Activated T-helper 1 cell treated with anti-CD3 and anti-CD28 coated beads, Interleukin-2, amount 50 U/mL, for 16 hours (primary cell): ENCODE measurements at places on chromosomes 13 and 19.

DNA sequence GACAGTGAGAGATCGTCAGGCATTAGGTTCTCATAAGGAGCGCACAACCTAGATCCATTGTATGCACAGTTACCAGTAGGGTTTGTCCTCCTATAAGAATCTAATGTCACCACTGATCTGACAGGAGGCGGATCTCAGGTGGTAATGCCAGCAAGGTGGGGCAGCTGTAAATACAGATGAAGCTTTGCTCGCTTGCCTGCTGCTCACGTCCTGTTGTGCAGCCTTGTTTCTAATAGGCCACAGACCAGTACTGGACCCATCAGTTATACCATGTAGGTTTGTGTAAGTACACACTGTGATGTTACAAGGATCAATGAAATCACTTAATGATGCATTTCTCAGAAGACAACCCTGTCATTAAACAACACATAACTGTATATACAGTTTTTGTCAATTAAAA, 23.5 kb downstream of the VWA8 start:
- DNase-seq: no peak

GRCh38 chr13:95800436-95800835, 123.5 kb downstream of the DNAJC3 start:
- no peak for DNase-seq

GRCh38 chr13:109968876-109969577, 182.6 kb upstream of the IRS2 start:
- no peak for DNase-seq

DNA sequence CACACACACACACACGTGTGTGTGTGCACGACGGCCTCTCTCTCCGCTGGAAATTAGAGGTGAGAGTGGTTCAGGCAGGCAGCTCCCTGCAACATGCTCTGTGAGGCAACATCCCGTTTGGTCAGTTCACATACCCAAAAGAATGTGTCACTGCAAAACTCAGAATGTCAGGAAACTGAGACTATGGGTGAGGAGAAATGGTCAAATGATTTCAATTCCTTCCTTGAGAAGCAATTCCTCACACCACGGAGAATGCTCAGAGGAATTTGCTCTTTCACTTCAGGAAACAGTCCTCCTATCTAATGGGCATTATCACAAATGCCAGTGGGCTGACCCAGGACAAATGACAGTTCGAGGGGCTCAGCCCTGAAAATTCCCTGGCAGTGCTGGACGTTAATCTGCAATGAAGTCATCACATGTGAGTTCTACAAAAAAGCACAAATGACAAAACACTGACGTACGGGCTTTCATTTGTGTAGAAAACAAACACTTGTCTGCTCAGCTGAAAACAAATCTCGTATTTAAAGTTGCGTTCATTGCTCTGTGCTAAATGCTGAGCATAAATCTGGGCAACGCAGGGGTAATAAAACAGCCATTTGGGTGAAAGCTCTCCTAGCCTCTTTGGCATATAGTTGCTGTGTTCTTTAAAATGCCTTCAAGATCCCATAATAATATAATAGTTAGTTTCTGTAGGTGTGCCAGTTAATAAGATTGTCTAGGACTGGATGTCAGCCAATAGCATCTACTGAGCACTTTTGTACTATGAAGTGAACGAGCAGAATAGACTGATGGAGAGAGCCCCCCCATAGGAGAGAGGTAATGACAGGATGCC, 18.6 kb upstream of the LATS2 start:
- DNase-seq: no peak

GRCh38 chr13:71785361-71785760, 81.6 kb downstream of the DACH1 start:
- no peak for DNase-seq
